ENCODE measurements at places on chromosomes 3 and 15.

DNA sequence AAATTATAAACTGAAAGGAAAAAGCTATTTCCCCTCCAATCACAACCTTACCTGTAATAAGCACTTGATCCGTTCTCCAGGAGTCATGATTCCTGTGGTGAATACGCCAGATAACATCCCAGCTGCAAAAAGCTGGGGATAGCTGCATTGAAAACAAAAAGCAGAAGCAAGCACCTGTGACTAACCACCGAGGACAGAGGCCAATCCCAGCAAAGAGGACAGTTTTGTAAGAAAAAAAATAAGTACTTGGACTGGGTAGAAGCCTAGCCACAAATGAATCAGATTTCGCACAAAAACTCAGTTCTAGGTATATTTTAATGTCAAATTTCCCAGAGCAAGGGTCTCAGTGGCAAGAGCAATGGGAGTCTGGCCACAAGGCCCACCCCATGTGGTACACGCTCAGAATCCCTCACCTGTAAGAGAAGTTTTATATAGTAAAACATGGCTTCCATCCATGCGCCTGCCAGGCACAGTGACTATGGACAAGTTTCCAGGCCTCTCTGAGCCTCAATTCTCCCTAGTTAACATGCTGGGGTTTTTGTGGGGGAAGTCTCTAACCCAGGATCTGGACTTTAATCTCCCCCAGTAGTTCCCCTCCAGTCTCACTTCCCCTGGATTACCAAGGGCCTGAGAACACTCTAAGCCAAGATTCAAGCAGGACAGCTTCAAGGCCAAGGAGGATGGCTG is 19.2 kb downstream of the SLC25A20 start:
- no peak for DNase-seq

- no peak for DNase-seq
Observed at GRCh38 chr3:186514296-186515002, 29.7 kb downstream of the CRYGS start.

GRCh38 chr15:78761020-78761419 is 50.2 kb downstream of the ADAMTS7 start:
- DNase-seq = no peak

- DNase-seq = no peak
Observed at GRCh38 chr3:72274493-72275330, 489.8 kb upstream of the PROK2 start.

- DNase-seq = no peak
Observed at GRCh38 chr3:135623558-135623957, 342.0 kb upstream of the PPP2R3A start.
